HCT116 (cell line): ENCODE measurements at places on chromosomes 6 and 20.

DNA sequence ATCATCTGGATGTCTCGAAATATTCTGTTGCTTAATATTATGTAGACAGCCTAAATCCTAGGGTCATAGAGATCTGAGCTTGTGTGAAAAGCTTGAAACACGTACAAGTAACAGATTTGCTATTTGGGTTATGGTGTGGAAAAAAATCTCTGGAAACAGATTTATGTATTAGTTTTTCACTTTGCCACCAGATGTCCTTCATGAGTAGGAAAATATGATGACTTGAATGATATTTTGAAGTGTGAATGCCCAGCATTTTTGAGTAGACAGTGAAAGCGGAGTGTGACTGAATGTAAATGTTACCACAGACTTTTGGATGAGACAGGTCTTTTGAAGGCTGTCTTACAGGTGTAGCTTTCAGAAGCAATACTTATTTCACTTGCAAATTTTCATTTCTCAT lies 4.2 kb upstream of the BMP6 start:
- DNase-seq, result peak; percentile 31

DNA sequence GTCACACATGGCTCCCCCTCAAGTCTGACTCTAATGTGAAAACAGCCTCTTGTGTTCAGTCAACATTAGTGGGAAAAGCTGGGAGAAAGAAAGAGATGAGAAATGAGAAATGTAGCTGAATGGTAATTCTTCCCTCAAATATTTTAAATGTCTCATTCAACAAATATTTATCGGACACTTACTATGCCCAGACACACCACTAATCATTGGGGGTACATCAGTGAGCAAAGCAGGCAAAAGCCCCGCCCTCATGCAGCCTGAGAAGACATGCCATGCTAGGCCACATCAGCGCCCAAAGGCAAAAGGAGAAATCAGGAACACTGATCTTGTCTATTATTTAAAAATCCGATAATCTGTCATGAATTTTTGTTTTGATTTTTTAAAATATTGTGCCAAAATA lies 89.9 kb upstream of the ASF1A start:
- DNase-seq, result no peak

GRCh38 chr6:7106215-7106751 lies 1.5 kb upstream of the RREB1 start:
- no peak for DNase-seq

DNA sequence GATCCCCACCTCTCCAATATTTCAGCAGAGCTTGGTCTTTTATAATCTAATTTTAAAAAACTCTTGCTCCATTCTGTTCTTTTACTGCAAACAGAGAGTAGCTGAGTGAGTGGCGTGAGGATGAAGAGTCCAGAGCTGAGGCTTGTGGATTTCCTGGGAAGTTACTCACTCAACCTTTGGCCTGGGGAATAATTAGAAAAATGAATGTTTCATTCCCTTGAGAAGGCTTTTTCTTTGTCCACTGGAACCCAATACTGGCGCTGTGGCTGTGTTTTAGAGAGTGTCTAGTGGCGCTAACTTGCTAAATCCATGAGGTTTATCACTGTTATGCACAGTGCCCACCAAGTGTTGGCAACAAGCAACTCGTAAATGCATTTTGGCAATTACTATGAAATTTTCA lies 251.5 kb downstream of the HIVEP2 start:
- no peak for DNase-seq

DNA sequence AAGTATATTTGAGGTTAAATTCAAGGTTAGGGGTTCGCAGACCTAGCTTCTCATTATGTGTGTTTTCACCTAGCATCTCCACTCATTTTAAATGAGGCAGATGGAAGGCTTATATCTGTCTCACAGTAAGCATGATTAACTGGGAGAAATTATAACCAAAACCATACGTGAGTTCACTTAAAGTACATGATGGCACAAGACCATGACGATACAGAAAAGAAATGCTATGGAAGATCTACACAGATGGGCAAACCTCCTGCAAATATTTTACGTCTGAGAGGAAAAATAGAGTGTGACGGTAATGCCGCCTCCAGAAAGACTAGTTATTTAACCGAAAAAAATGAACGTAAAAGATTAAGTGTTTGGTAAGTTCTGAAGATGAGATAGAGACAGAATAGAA lies 337.8 kb downstream of the FARS2 start:
- DNase-seq, result no peak

GRCh38 chr6:133609415-133610226 lies 279.3 kb upstream of the TCF21 start:
- DNase-seq, result peak; percentile 85

DNA sequence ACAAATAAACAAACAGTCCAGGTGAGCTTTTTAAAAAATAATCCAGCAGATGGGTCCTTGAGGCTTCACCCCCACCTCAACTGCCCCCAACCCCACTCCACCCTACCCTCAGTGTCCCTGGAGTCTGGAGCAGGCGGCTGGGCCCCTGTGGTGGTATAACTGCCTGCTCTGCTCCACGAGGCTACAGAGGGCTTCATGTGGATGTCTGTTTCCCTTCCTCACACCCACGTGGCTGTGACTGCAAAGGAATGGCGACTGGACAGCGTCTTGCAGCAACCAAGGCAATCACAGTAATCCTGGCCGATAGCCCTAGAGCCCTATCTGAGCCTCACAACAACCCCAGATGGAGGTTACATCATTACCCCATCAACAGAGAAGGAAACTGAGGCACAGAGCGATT lies 76.5 kb downstream of the SLC2A10 start:
- no peak for DNase-seq

- no peak for DNase-seq
These were observed 352.9 kb downstream of the ESR1 start for GRCh38 chr6:152160346-152160745.

GRCh38 chr6:156887623-156888269 lies 110.6 kb downstream of the ARID1B start:
- DNase-seq, result no peak

DNA sequence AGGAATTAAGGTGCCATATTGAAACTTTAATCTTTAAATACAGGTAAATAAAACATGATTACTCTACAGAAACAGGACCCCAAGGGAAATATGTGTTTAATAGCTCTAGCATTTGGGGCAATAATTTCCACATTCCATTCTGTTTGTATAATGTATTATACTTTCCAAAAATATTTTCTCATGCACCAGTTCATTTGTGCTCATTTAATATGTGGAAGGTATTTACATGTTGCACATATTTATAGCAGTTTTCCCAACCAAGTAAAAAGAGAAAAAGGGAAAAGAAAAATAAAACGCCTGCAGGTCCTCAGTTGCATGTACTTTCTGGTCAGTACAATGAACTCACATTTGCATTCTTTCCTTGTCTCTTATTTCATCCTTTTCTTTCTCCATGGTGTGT lies 129.5 kb upstream of the SULF2 start:
- DNase-seq, result no peak

DNA sequence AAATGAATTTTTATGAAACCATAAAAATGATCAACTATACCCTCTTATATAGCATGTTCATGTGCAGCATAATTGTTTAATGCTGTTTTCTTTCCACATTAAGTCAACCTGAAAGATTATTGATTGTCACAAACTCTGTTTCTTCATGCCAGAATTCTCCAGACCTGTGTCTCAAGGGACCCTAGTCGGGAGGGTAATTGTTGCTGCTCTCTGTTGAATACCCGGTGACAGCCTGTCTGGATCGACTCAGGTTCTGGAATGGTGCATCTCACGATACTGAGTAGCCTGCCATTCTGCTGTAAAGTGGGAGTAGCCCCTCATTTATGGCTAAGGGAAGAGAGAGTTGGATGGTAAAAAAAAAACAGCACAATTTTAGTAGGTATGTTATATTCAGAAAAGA lies 449.9 kb upstream of the SOX4 start:
- DNase-seq, result no peak
